ENCODE measurements at places on chromosomes 16 and 17.

GRCh38 chr16:27169511-27170071 lies 33.7 kb upstream of the KDM8 start:
- peak; percentile 85 for DNase-seq

DNA sequence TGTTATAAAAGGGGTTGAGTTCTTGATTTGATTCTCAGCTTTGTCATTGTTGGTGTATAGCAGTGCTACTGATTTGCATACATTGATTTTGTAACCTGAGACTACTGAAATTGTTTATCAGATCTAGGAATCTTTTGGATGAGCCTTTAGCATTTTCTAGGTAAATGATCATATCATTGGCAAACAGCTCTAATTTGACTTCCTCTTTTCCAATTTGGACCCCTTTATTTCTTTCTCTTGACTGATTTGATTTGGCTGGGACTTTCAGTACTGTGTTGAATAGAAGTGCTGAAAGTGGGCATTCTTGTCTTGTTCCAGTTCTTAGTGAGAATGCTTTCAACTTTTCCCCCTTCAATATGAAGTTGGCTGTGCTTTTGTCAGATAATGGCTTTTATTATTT lies 45.4 kb downstream of the ITGAM start:
- no peak for DNase-seq

- DNase-seq, result no peak
Observed at GRCh38 chr17:7513850-7514419, 29.8 kb downstream of the POLR2A start.

GRCh38 chr17:33291248-33292200 lies 1.6 kb downstream of the ASIC2 start:
- DNase-seq, result no peak

DNA sequence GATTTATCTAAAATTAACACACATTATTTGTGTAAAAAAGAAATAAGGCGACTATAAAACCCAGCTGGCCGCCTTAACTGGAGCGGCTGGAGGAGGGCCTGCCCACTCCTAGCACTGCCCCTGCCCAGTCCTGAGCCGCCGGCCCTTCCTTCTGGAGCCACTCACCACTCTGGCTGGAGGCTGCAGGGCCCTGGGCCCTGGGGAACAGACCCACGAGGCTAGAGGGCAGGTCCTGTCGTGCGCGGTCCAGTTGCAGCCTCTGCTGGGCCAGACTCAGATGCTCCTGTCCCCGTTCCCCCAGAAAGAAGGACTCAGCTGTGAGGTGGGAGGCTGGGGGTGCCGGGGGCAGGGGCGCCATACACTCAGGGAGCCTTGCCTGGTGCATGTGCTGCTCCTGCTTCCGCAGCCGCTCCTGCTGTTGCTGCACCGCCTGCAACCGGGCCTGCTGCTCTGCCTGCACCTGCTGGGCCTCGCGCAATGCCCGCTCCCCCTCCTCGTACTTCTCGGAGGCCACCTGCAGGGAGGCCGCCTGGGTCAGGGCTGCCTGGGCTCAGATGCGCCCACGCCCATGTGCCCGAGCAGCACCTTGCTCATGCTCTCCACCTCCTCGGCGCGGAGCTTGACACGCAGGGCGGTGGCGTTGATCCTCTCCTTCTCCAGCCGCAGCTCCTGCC lies 9.0 kb upstream of the MRPL38 start:
- no peak for DNase-seq

- DNase-seq, result no peak
Observed at GRCh38 chr17:73017658-73018057, 74.8 kb downstream of the SLC39A11 start.

DNA sequence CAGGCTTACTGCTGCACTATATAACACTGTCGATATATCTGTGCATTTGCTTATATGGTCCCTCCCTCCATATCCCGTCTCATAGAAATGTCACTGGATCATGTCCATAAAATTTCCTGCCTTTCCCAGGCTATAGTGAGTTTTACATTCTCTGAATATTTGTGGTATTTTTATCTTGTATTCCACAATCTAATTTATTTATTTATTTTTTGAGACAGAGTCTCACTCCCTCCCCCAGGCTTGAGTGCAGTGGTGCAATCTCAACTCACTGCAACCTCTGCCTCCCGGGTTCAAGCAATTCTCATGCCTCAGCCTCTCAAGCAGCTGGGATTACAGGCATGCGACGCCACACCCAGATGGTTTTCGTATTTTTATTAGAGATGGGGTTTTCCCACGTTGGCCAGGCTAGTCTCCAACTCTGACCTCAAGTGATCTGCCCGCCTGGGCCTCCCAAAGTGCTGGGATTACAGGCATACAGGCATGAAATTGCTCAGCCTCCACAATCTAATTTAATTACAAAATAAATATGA lies 12.9 kb downstream of the TRIM37 start:
- DNase-seq, result no peak

GRCh38 chr16:89581861-89582563 lies 6.5 kb downstream of the CPNE7 start:
- DNase-seq, result no peak

- DNase-seq, result no peak
Observed at GRCh38 chr16:62249069-62249468, 212.8 kb upstream of the CDH8 start.

DNA sequence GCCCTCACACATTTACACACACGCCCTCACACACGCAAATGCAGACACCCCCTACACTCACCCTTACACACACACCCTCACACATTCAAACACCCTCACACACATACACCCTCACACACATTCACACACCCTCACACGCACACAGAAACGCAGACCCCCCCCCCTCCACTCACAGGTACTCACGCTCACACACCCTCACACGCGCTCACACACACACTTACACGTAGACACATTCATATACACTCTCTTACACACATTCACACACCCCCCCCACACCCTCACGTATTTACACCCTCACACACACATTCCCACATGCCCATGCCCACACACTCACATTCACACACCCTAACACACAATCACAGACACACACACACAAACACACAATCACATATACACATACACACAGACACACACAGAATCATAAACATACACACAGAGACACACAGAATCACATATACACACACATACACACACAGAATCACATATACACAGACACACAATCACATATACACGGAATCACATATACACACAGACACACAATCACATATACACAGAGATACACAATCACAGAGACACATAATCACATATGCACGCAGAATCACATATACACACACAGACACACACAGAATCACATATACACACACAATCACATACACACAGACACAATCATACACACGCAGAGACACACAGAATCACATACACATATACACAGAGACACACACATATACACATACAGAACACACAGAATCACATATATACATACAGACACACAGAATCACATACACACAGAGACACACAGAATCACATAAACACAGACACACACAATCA lies 250.1 kb upstream of the RPL38 start:
- no peak for DNase-seq

DNA sequence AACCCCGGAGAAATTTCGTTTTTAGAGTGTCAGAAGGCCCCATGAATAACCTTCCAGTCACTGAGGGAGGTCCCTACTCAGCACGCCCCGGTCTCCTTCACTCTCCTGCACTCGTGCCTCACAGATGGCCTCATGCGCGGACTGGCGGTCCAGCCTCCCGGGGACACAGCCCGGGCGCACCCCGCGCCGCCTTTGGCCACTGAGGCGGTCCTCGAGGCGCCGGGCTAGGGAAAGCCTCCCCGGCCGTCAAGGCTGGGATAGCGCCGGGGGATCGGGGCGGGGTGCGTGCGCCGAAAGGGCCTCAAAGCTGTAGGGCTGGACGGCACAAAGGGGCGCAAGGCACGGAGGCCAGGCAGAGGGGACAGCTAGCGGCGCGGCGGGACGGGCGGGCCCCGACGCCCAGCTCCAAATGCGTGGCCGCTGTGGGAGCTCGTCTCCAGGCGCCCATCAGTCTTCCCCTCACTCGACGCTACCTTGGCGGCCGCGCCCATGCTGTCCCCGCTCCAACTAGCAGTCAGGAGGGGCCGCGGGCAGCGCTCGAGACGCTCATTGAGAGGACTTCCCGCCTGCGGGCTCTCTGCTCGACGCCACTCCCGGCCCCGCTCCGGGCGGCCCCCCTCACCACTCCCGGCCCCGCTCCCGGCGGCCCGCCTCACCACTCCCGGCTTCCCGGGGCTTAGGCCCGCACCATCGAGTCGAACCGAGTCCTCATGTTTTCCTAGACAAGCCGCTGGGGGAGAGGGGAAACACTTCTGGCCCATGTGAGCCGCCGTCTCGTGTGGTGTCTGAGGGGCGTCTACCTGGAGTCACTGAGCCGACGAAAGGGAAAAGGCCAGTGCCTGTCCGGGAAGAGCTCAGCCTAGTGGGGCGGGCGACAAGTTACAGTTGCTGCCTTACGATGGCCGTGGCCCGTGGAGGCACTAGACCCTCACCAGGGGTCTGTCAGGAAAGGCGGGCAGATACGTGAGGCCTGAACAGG lies at the start of gene USP6:
Gene USP6, plus strand, starts transcription at position 360 of the 979 bp plus-strand sequence. CDS start 14,336 bp downstream, outside the sequence.
- DNase-seq, result no peak

GRCh38 chr16:80404847-80405246 lies 135.9 kb upstream of the DYNLRB2 start:
- DNase-seq, result no peak

GRCh38 chr17:63173450-63173849 lies 207.4 kb downstream of the TANC2 start:
- no peak for DNase-seq

GRCh38 chr16:72992142-72992601 lies 55.8 kb downstream of the ZFHX3 start:
- DNase-seq, result no peak

Data from CD4-positive, alpha-beta T cell treated with Interleukin-6 at 100 ng/mL for 8 hours (primary cell).